ENCODE measurements at places on chromosomes 12 and 14.

- DNase-seq = no peak
These were observed 365 bp upstream of the TPI1 start for GRCh38 chr12:6866920-6867412.

- DNase-seq = no peak
These were observed 19.0 kb downstream of the ADAM20 start for GRCh38 chr14:70515811-70516210.

GRCh38 chr14:91118511-91119068 lies 4.7 kb downstream of the DGLUCY start:
- no peak for DNase-seq

- no peak for DNase-seq
These were observed 79.5 kb downstream of the EGLN3 start for GRCh38 chr14:33871394-33871793.

DNA sequence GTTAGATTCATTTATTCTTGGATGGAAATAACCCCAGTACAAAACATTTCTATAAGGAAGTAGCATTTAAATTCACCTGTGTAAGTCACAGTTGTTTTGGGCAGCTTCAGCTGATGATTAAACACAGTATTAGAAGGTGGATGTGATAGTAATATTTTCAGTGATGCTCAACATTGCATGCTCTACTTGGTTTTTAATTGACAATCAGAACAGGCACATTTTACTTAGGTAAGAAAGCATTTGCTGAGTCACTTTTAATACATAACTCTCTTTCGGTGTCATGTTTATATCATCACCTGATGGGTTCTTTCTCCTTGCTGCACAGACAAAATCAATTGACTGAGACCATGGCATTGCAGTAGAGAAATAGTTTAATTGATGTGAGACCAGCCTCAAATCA lies 80.7 kb downstream of the CMAS start:
- no peak for DNase-seq

DNA sequence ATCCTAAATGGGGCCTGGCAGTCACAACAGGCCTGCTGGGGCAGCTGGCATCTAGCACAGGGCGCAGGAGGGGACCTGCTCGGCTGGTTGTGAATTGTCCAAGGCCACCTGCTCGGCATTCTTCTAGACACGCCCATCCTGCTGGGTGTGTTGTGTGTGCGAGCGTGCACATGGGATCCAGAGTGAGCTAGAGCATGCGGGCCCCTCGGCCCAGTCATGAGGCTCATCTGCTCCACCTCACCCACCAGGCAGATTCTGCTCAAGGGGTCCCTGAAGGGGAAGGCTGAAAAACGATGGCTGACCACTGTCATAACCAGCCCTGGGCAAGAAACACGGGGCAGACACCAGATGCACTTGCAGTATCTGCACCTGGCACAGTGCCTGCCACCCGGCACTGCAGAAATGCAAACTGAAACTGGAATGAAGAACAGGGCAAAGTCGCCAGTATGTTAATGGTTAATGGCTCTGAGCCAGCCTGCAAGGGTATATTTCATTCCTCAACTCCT lies 31.8 kb downstream of the MAX start:
- no peak for DNase-seq

- DNase-seq = peak; percentile 84
These were observed at the start of gene SLC22A17 for GRCh38 chr14:23352506-23353432. Gene SLC22A17, minus strand, starts transcription at chr14:23352887.

All from WERI-Rb-1 (cell line).